D721Med (cell line): ENCODE measurements at places on chromosomes 6 and 20.

- DNase-seq = no peak
Measured at GRCh38 chr20:25356271-25356933, 34.2 kb downstream of the ABHD12 start.

DNA sequence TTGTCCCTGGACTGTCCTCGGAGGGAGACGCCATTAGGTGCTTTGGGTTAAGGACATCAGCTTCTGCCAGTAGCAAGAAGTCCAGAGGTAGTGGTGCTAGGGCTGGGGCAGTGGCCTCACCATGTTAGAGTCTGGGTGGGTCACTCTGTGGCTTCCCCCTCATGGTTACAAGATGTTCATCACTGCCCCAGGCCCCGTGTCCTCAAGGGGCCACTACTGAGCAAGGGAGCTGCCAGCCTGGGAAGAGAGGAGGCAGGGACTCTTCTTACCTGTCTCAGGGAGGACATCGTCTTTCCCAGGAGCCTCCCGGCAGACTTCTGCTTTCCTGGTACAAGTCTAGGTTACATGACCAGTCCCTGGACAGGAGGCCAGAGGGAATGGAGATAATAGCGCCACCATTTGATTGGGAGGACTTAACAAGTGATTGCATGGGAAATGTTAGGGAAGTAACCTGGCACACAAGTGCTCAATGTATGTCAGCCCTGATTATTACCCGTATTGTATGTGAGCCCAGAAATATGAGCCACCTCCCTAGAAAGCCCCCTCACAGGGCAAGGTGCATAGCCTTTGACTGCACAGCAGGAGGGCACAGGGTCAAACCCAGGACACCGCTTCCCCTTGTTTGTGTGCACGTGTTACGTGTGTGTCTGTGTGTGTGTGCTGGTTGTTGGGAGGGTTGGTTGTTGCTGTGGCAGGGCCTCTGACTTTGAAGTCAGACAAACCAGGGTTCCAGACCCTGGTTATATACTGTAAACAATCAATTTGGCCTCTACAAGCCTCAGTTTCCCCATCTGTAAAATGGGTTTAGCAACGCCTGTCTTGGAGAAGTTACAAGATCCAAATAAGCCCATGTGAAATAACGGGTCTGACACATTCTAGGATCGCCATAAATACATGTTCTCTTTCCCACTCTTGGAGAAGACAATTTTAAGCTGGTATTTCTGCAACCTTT is 30.0 kb downstream of the SIRPA start:
- no peak for DNase-seq

- DNase-seq = no peak
Measured at GRCh38 chr20:40506537-40506939, 182.5 kb downstream of the MAFB start.

DNA sequence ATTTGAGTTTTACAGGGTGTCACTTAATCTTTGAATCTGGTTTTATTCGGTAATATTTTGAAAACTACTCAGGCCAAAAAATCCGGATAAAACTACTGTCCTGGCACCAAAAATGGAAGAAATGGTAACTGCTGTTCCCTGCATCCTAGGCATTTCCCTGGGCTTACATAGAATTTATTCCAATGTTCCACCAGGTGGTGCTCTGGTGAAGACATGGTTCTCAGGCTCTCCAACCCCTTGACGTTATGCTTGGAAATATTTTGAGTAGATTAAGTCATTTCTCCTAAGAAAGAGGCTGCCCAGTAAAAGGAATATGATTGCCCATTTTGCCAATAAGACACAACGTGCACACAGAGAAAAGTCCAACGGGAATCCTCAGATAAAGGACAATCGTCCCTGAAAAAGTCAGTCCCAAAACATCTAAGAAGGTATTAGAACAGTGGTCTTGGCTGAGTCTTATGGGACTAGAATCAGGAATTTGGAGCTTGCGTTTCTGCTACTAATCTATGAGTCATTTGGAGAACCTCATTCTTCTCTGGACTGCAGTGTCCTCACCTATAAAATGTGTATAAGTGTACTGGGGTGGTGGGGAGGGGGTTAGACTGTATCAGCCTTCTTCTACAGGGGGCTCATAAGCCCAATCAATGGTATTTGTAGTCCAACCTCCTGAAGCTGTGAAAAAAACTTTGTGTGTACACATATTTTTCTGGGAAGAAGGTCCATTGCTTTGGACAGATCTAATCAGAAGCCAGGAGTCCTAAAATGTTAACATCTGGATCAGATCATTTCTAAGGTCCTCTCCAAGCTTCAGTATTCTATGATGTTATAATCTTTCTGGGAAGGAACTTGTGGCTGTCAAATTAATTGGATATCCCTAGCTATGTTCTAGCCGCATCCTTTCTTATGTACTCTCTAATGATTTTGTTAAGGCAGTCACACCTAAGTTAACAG is 131.0 kb upstream of the BMP2 start:
- no peak for DNase-seq

- DNase-seq = no peak
Measured at GRCh38 chr6:74597266-74597665, 608.6 kb downstream of the COL12A1 start.

DNA sequence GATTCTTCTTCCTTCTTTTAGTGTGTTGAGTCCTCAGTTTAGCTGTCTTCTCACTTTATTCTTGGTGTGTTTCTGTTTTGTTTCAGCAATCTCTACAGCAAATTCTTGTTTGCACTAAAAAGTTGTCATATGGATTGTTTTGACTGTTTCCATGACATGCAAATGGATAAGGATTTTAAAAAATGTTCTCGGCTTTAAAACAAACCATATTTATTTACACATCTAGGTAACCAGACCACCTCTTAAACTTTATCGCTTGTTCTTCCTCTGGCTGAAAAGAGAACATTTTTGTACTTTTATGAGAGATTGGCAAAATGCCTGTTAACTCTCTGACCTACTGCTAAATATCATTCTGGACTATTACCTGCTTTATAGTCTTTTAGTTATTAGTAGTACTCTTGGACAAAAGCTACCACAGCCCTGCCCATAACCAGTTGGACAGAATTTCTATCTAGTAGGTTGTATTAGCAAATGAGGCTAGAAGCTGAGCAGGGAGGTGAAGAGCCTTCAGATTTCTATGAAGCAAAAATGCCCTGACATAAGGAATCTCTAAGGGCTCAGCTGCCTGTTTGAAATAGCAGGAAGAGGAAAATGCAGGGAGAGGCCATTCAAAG is 268.3 kb downstream of the CD109 start:
- DNase-seq = no peak

DNA sequence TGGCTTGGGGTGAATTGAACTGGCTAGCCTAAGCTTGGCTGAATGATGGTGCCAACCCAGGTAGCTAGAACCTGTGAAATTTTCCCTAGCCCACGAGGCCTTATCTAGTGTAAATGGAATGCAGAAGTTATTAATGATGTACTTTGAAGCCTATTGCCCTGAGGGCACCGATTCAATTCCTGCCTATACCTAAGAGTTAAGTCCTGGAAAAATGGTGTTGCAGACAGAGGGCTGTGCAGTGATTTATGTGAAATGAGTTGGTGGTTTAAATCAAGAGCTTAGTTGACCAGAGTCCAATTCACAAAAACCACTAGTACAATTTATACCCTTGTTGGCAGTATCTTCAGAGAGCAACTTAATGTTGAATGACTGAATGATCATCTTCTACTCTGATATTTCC is 373.8 kb upstream of the JAG1 start:
- no peak for DNase-seq

GRCh38 chr20:42435230-42435629 is 754.5 kb downstream of the PTPRT start:
- DNase-seq = no peak

GRCh38 chr6:127031511-127031910 is 87.0 kb upstream of the RSPO3 start:
- no peak for DNase-seq

DNA sequence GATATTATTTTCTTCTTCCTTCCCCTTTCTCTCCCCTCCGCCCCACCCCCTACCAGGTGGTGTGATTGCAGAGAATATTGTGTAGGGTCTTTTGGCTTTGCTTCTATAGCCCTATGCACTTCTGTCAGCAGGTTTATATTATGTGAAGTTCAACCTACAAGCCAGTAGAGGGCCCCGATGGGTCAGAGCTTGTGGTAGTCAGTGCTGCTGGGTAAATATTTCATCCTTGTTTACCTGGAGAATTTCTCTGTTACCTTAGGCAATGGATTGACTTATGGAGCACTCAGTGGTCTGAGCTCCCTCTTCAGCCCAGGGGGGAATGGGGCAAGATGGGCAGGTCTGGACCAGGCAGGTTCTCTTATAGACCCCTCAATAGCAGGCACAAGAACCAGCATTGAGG is 720.9 kb downstream of the GRIK2 start:
- no peak for DNase-seq

GRCh38 chr6:88371480-88371879 is 205.3 kb upstream of the CNR1 start:
- DNase-seq = no peak

DNA sequence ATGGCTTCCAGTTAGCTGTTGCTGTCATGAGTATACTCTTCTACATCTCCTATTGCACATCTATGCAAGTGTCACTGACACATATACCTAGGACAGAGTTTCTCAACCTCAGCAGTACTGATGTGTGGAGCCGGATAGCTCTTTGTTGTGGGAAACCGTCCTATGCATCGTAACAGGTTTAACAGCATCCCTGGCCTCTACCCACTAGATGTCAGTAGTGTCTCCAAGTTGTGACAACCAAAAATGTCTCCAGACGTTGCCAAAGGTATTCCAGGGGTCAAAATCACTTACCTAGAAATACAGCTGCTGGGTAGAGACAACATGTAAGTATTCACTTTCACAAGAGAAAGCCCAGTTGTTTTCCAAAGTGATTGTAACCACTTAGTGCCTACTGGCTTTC is 637.6 kb downstream of the RNF144B start:
- DNase-seq = no peak

DNA sequence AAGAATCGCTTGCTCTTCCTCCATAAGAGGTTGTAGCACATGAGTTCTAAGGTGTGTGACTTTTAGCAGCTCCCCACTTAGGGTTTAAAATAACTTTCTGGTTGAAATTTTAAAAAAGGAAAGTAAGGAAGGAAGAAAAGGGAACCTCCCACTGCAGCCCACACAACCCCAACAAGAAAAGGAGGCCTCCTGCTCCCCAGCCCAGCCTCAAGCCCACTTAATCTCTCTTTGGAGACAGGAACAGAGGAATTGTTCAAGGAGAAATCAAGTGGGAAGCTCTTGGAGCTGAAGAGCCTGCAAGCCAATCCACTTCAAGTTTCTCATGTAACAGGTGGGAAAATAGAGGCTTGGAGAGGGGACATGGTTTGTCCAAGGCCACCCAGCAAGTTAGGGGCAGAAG is 39.1 kb upstream of the PREX1 start:
- DNase-seq = no peak

DNA sequence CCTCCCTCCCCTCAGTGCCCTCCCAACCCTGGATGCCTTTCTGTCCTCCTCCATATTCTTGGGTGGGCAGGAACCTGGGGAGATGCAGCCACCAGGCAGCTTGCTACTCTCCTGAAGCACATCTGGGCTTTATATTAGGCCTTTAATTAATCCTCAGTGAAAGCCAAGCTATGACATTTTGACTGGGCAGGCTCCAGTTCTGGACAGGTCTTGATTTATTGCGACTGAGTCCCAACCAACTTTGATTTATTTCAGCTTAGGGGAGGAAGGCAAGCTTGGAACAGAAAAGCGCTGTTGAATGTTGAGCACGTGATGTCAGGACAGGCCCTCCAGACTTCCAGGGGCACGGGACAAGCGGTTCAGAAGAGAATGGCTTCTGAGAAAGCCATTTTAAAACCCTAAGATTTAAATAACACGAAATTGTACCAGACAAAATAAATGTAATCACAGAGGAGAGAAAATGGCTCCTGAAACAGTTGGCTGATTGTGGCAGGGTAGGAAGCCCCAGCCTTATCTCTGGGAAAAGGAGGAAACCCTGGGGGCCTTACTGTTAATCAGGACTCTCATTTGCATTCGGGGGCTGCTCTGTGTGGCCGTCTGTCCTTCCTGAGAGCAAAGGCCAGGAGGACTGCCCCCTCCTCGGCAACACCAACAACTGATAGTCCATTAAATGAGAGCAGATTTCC is 294.2 kb downstream of the FOXC1 start:
- DNase-seq = no peak

DNA sequence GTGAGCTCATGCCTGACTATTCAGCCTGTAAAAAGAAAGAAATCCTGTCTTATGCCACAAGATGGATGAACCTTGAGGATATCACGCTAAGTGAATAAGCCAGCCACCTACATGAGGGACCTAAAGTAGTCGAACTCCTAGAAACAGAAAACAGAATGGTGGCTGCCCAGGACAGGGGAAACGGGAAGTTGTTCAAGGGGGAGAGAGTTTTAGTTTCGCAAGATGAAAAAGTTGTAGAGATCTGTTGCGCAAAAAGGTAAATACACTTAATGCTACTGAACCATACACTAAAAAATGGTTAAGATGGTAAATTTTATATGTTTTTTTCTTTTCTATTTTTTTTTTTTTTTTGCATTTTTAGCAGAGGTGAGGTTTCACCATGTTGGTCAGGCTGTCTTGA is 74.1 kb upstream of the RALY start:
- no peak for DNase-seq

GRCh38 chr6:161191007-161191406 is 82.9 kb downstream of the AGPAT4 start:
- no peak for DNase-seq
